ENCODE measurements at places on chromosomes 7 and 10. TPM values are rescaled to one million over a fixed set of nuclear protein-coding genes. Genes with fewer than 3 reads are reported as not detected.

- H3K4me1 ChIP-seq: no peaks in the 10 kb centered on the region
- H3K4me3 ChIP-seq: no peak overlapping the region
- H3K27ac ChIP-seq: no peak overlapping the region
Observed at GRCh38 chr7:17446340-17446739, 147.9 kb downstream of the AHR start.

RAPGEF5 gene
- total RNA-seq: 11.0 TPM

SLC18A2 gene
- total RNA-seq: 0.06 TPM

- no peak for DNase-seq
- no peak overlapping the region for H3K4me3 ChIP-seq
- no peak overlapping the region for H3K27ac ChIP-seq
- no peaks in the 10 kb centered on the region for H3K4me1 ChIP-seq
- H3K27me3 ChIP-seq: no peaks in the 10 kb centered on the region
Observed at GRCh38 chr7:111312966-111313365, 222.0 kb downstream of the LRRN3 start.

AGR3 gene
- not detected for total RNA-seq

PMPCB gene
- total RNA-seq: 73.3 TPM

CAMK2B gene
- total RNA-seq: 139 TPM

OPN4 gene
- not detected for total RNA-seq

CPXM2 gene
- total RNA-seq: 2.6 TPM

DNA sequence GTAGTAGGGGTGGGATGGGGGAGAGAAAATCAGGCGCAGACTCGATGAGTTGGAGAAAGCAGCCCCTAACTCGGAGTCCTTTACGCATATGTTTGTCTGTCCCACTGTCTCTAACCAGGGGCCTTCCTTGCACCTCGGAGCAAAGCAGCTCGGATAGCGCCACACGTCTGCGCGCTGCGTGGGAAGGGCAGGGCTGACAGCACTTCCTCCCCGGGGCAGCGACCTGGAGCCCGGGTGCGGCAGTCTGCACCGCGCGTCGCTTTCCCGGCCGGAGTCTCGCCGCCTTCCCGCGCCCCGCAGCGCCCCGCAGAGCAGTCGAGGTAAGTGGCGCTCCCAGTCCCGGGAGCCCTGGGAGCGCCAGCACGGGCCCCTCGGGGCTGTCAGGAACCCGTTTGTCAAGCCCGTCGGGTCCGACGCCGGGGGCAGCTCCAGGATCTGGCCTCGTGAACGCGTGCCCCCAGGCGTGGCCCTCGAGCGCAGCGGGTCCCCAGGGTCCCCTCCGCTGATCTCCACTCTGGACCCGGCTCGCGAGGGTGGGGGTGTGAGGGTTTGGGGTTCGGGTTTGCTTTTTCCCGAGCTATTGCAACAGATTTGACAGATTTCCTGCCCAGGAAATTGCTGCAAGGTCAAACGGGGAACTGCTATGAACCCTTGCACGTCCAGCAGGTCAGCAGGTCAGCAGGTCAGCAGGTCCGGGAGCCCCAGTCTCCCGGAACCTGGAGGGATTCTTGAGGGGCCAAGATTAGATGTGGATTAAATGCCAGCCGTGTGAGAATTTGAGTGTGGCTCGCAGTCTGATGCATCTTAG is 597 bp downstream of the APBB1IP start:
- DNase-seq: peak; percentile 31
- H3K27me3 ChIP-seq: peaks cover 30% of the 10 kb centered on the region
- H3K4me1 ChIP-seq: peaks cover 45% of the 10 kb centered on the region
- H3K27ac ChIP-seq: peak overlapping the region; percentile 25
- H3K36me3 ChIP-seq: no peaks in the 10 kb centered on the region

DNA sequence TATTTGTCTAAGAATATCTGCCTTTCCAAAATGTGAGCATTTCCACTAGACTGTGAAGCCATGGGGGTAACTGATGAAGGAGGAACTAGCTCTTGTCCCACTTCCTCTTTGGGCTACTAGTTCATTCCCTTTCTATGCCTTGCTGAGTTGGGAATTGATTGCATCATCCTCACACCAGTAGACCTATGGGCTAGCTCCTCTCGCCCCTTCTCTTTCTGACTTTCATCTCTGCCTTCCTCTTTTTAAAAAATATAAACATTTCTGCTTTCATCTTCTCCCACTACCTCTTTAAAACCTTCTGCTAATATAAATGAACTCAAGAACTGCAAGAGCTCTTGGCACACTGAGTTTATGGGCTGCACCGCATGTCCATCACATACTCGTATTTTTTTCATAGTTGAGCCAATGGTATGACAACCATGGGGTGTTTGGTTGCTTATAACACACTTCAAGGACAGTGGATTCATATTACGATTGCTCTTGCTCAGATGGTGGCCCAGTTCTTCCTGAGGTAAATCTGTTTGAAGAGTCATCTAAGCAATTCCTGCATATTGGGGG is 182.0 kb downstream of the REEP3 start:
- no peak overlapping the region for H3K4me3 ChIP-seq
- no peaks in the 10 kb centered on the region for H3K36me3 ChIP-seq
- no peak overlapping the region for H3K27ac ChIP-seq
- H3K4me1 ChIP-seq: peaks cover 21% of the 10 kb centered on the region
- H3K27me3 ChIP-seq: no peaks in the 10 kb centered on the region

TAS2R60 gene
- not detected for total RNA-seq

CYP3A5 gene
- not detected for total RNA-seq

GRCh38 chr7:92991190-92991589 is 126.6 kb downstream of the SAMD9 start:
- no peak overlapping the region for H3K4me3 ChIP-seq
- no peak for DNase-seq
- H3K4me1 ChIP-seq: no peaks in the 10 kb centered on the region
- no peaks in the 10 kb centered on the region for H3K27me3 ChIP-seq
- H3K27ac ChIP-seq: no peak overlapping the region

DNA sequence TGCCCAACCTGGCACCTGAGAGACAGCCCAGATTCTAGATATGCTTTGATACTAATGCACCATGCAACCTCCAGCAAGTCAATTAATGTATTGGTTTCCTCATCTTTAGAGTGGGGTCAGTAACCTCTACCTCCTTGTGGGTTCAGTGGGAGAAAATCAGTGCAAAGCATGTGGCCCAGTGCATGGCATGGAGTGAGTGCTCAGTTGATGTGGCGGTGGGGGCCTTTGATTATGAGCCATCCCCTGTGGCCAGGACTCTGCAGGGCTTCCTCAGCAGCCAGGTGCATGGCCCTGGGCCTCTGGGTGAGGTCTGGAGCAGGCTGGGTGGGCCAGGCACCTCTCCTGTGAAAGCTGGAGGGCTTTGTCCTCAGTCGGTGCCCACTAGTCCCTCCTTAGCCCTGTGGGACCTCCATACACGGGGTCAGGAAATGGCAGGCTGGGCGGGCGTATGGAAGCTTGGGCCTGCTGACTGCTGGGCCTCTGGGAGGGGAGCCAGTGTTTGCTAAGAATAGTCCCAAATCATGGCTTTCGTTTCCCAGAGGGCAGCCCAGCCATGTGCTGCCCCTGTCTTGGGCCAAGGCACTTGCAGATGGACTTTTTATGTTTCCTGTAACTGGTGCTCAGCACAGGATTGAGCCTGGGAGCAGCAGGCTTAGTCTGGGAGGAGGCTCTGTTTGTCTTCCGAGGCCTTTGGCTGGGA is 3.4 kb downstream of the PALD1 start:
- H3K27ac ChIP-seq: peak overlapping the region; percentile 70
- H3K4me1 ChIP-seq: peaks cover 66% of the 10 kb centered on the region
- no peaks in the 10 kb centered on the region for H3K36me3 ChIP-seq
- no peak for DNase-seq
- no peak overlapping the region for H3K4me3 ChIP-seq

- DNase-seq: no peak
- no peaks in the 10 kb centered on the region for H3K4me1 ChIP-seq
- H3K27me3 ChIP-seq: no peaks in the 10 kb centered on the region
- no peak overlapping the region for H3K4me3 ChIP-seq
- no peaks in the 10 kb centered on the region for H3K36me3 ChIP-seq
Observed at GRCh38 chr10:7710446-7710845, 7.3 kb downstream of the ITIH2 start.
